ENCODE measurements at places on chromosomes 2 and 18. TPM values are rescaled to one million over a fixed set of nuclear protein-coding genes. Genes with fewer than 3 reads are reported as not detected.

The AKAIN1 gene
- total RNA-seq: not detected

- no peak overlapping the region for H3K27ac ChIP-seq
Observed at GRCh38 chr2:205148755-205149154, 533.5 kb upstream of the NRP2 start.

DNA sequence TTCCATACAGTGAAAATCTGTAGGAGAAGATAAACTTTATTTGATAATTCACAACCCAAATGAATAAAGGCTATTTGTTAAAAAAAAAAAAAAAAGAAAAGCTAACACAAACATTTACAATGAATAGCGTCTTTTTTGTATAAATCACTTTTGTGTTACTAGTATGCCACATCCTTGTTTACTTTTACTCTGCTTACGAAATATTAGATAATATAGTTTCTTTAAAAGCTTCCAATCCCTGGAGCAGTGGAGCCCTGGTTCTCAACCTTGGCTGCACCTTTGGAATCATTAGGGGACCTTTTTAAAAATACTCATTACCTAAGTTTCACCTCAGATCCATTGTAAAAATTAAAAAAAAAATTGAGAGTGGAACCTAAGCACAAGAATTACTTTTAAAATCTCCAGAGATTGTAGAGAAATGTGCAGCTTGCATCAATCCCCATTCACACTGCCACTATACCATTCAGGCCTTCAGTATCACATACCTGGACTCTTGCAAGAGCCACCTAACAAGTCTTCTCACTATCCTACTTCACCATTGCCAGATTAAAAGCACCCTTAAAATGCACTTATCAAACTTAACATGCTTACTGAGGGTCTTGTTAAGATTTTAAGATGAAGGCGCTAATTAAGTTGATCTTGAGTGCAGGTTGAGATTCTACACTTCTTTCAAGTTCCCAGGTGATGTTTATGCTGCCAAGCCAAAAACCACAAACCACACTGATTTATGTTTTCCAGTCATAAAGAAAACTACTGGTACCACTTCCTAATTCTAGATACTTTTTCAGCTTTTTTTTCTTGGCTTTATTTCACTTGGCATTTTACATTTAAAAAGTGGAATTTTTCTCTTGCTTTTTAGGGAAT lies 59.7 kb upstream of the ZC3H15 start:
- no peak overlapping the region for H3K27ac ChIP-seq
- H3K27me3 ChIP-seq: no peaks in the 10 kb centered on the region
- no peak overlapping the region for H3K4me3 ChIP-seq
- H3K36me3 ChIP-seq: no peaks in the 10 kb centered on the region
- peaks cover 17% of the 10 kb centered on the region for H3K4me1 ChIP-seq

GRCh38 chr18:68177807-68178702 lies 536.9 kb downstream of the TMX3 start:
- no peaks in the 10 kb centered on the region for H3K27me3 ChIP-seq
- H3K27ac ChIP-seq: no peak overlapping the region
- no peaks in the 10 kb centered on the region for H3K36me3 ChIP-seq
- no peak for DNase-seq
- no peaks in the 10 kb centered on the region for H3K4me1 ChIP-seq

- H3K27ac ChIP-seq: no peak overlapping the region
- no peak overlapping the region for H3K4me3 ChIP-seq
- H3K27me3 ChIP-seq: no peaks in the 10 kb centered on the region
- DNase-seq: no peak
- no peaks in the 10 kb centered on the region for H3K36me3 ChIP-seq
Observed at GRCh38 chr2:125886153-125886552, 769.8 kb upstream of the GYPC start.

DNA sequence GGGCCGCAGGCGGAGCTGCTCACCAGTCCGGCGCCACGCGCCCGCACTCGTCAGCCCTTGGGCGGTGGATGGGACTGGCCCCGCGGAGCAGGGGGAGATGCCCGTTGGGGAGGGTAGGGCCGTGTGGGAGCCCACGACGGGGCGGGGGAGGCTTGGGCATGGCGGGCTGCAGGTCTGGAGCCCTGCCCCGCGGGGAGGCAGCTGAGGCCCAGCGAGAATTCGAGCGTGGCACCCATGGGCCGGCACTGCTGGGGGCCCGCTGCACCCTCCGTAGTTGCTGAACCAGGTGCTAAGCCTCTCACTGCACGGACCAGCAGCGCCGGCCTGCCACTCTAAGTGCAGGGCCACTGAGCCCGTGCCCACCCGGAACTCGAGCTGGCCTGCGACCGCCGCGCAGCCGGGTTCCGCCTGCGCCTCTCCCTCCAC lies 182.4 kb upstream of the ERBB4 start:
- H3K27me3 ChIP-seq: no peaks in the 10 kb centered on the region
- no peak overlapping the region for H3K4me3 ChIP-seq
- H3K4me1 ChIP-seq: no peaks in the 10 kb centered on the region
- no peaks in the 10 kb centered on the region for H3K36me3 ChIP-seq
